ENCODE measurements at places on chromosomes 16 and 17.
A peak's percentile ranks its signal among the peaks of the same experiment; 100 is the strongest.

DNA sequence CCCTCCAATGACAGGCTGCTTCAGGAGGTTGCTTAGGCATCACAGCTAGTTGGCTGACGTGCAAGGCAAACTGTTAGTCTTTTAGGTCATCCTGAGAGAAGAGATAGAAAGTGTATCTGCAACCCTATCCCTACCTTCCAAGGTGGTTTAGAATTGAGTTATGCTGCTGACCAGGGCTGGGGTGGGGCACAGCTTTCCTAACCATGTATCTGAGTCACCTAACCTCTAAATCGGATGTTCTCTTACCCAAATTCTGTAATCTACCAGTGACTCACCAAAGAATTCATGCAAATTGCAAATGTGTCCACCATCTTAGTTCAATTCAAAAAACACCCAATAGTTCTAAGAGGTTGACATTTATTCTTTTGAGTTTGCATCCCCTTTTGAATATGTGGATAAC, 107.2 kb upstream of the DYNLRB2 start:
- DNase-seq = no peak

- DNase-seq = peak; percentile 87
Measured at GRCh38 chr16:14193316-14193871, 122.3 kb downstream of the MRTFB start.

DNA sequence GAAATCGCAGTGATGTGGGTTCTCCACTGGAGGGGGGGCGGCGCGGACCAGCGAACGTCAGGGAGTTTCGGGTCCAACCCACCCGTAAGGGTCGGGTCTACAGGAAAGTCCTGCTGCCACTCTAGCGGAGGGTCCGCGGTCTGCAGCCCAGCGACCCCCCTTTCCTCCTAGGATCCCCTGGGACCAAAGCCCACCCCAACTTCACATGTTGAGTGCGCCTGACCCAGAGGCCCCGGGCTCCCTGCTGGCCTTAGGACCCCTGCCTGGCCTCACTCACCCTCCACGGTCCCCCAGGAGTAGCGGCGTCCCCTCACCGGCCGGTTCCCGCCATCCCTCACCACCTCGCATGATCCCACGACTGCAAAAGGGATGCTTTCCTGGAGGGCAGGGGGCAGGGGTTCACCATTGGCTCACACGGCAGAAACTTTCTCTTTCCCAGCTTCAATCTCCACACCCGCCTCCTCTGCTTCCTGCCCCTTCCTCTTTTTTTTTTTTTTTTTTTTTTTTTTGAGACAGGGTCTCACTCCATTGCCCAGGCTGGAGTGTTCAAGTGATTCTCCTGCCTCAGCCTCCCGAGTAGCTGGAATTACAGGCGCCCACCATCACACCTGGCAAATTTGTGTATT, 3.1 kb downstream of the SEPTIN1 start:
- DNase-seq = no peak

DNA sequence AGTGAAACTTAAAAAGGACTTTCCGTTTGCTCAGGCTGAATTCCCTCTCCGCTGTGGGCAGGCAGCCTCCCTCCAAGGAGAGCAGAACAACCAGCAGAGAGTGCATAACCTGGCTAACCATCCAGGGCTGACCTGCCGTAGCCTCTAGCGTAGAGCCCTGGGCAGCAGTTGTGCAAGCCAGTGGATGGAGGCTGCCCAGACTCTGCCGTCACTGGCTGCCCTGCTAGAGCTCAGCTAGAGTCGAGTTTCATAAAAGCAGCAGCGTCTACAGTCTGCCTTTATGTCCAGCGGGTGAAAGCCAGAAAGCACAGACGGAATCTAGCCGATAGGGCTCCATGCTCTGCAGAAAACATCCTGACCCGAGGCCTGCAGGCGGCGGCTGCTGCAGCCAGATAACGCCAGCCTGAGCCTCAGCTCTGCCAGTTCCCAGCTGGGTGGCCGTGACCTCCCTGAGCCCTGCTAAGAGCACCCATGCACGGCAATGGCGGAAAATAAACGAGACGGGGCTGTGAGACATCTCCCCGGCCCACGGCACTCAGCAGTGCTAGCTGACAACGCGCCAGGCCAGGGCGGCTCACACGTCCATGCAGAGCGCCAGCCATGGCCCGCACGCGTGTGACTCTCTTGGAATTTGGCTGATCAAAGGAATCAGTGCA, 231.3 kb downstream of the ENGASE start:
- no peak for DNase-seq

GRCh38 chr17:27293898-27294688, at the start of gene WSB1:
Gene WSB1 (plus strand): TSS chr17:27294114. CDS start chr17:27294396, 282 bp downstream.
- peak; percentile 86 for DNase-seq

GRCh38 chr17:77131904-77132303, 8.9 kb upstream of the SEC14L1 start:
- DNase-seq = no peak

DNA sequence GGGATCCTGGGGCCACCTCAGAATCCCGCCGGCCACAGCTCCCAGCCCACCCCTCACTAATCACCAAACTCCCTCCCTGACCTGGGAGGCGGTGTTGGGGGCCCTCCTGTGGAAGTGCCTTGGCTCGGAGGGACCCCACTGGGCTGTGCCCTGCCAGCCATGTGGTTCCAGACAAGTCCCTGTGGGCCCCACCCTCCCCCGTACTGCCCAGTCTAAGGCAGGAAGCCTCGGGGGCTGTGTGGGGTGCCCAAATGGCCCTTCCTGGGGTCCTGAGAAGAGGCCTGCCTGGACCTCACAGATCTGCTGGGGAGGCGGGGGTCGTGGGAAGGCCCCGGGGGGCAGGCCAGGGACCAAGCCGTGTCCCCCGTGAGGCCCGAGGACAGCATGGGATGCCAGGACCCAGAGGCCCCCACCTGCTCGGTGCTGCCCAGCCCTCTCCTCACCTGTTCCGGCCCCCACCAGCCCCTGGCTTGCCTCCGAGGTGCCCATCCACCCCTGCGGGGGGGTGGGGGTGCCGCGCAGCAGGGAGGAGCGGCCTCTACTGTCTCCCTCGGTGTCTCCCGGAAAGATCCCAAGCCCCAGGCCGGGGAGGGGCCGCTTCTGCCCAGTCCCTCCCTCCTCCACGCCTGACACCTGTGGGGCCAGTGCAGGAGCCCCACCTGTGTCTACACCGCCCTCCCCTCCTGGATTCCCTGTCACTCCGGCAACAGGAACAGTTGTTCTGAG, 9.3 kb upstream of the KREMEN2 start:
- DNase-seq = no peak
